ENCODE measurements at places on chromosomes 2 and 18.
A peak's percentile ranks its signal among the peaks of the same experiment; 100 is the strongest.

GRCh38 chr2:181022652-181023051 is 42.2 kb downstream of the UBE2E3 start:
- DNase-seq: no peak

DNA sequence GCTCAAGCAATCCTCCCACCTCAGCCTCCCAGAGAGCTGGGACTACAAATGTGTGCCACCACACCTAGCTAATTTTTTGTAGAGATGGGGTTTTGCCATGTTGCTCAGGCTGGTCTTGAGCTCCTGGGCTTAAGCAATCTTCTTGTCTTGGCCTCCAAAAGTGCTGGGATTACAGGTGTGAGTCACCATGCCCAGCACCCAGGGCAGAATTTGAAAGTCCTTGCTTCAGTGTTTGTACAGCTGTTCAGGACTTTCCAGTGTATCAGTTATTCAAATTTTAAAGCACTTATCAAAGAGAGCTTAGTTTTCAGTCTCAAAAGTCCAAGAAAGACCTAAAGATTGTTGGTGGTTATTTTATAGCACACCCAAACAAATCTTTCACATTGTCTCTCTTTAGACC is 43.6 kb upstream of the VPS54 start:
- DNase-seq: no peak

DNA sequence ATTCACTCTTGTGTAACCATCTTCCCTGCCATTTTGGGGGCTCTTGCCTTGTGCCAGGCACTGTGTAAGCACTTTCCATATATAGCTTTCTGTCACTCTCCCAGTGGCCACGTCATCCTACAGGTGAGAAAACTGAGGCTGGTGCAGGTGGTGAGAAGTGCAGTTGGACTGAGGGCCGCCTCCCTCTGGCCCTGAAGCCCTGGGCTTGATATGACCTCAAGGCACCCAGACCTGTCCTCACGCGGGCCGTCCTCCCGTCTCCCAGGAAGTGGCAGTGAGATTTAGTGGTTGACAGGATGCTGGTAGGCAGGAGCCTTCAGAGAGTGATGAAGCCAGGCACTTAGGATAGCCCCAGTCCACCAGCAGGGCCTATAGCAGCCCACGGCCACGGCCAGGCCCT is 30.5 kb downstream of the MAL start:
- DNase-seq: no peak

- no peak for DNase-seq
These were observed 10.9 kb upstream of the EIF2AK2 start for GRCh38 chr2:37167636-37168180.

DNA sequence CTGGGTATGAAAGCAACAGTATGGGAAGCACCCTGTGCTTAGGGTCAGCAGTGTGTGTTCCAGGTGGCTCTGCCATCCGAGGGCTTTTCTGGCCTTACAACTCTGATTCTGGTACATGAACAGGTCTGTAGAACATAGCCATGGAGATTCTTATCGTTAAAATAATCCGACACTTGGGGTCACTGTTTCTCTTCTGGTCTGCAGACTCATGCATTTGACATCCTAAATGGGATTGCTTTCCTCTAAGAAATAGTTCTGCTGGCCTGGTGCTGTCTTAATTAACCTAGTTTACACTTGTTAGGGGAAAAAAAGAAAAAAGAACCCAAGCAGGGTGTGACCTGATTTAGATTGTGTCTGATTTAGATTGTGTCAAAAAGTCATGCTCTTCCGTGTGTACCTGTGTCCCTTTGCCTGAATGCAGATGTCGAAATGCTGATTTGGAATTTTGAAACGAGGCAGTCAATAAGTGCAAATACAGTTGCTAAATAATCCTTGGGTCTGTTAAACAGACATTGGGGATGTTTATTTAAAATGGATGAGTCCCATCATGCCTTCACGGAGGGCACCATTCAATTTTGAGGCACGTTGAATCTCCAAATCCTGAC is 59.6 kb downstream of the TRPM8 start:
- DNase-seq: no peak

GRCh38 chr2:134782792-134783191 is 55.6 kb upstream of the ACMSD start:
- DNase-seq: no peak

GRCh38 chr2:231361701-231362554 is 33.6 kb upstream of the B3GNT7 start:
- DNase-seq: no peak

GRCh38 chr18:54647176-54647575 is 56.1 kb downstream of the DYNAP start:
- DNase-seq: no peak

- no peak for DNase-seq
These were observed 149.9 kb upstream of the TTC39C start for GRCh38 chr18:23864624-23865023.

- no peak for DNase-seq
These were observed 123.8 kb upstream of the CBLN2 start for GRCh38 chr18:72667932-72668331.

DNA sequence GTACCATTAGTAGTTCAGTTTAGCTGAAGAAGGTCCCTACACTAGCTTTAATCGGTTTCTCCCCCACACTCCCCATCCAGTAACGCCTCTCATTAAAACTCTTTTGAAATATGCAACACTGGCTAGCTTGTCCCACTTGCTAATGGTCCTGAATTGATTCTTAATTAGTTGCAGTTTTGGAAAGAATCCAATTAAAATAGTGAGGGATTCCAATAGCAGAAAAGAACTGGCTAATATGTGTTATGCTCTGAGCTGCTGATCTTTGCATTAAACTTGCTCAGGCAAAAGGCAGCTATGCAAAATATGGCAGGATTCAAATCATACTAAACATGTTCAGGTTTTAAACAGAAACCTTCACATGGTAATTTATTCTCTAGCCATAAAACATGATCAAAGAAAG is 252.5 kb upstream of the HNRNPA3 start:
- DNase-seq: no peak

DNA sequence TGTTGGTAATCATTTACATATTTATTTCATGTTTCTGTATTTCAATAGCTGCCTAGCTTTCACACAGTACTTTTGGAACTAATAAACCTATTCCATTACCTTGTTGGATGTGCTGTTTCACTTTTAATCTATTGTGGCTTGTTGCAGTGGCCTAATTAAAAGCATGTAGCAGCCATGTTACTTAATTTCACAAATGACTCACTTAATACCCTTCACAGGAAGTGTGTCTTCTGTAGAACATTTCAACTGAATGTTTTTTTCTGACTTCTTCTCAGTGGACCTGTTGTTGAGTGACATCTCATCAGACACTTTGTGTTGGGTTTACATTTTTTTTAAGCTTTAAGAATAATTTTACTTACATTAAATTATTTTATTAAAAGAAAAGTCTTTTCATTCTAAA is 260.5 kb upstream of the THUMPD2 start:
- no peak for DNase-seq

DNA sequence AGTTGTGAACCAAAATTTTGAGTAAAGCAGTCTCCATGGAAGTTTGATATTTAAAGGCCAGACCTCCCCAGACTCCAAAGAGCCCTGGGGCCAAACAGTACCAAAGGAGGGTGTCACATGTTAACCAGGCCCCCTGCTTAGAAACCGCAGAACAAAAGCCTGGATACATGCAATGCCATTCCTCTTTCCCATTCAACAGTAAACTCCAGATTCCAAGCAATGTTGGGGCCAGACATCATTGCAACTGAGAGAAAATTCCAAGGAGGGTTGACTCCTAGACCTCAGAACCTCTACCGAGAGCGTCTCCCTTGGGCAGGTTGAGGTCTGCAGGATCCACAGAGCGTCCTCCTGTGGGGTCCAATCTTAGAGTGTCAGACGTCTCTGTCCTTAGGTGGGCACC is 404.4 kb upstream of the SYT4 start:
- no peak for DNase-seq

DNA sequence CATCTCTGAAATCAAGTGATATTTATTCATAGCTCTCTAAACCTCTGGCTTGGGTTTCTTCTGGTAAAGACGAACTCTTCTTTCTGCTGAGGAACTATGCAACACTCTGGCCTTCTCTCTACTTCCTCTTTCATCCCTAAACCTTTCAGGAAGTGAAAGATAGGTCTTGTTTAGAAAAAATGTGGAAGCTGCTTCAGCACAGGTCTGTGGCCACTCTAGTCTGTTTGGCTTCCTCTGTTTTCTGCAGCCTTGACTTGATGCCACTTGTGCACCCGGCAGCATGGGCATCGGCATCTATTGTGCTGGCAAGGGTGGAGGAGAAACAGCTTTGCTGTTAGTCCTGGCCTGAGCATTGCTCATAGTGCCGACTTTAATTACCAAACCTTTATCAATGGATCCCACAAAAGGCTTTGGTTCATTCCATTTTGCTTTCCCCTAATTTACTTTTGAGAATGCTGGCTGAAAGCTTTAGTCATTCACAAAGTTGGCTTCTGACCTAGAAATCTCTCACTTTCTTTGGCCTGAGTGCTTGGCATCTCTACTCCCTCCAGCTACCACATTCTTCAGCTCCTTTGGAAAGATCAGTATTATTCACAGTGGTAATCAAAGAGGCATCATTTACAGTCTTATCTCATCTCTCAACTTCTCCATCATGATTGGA is 32.0 kb upstream of the GPR39 start:
- no peak for DNase-seq

DNA sequence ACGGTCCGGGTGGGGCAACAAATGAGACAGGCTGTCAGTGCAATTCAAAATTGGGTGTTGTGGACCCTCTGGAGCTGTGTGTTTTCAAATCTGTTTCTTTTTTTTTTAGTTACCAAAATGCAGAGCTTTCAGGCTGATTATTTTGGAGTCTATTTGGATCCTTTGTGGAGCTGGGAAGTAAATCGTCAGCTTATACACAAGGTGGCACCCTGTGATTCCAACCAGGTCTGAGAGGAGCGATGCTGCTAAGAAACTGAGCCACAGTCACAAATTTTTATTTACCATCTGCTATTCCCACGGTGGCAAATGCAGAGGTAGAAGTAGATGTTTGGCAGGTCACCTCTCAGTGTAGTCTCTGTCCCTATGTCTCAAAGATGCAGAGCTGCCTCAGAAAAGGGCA is 3.8 kb upstream of the EPC2 start:
- DNase-seq: no peak

DNA sequence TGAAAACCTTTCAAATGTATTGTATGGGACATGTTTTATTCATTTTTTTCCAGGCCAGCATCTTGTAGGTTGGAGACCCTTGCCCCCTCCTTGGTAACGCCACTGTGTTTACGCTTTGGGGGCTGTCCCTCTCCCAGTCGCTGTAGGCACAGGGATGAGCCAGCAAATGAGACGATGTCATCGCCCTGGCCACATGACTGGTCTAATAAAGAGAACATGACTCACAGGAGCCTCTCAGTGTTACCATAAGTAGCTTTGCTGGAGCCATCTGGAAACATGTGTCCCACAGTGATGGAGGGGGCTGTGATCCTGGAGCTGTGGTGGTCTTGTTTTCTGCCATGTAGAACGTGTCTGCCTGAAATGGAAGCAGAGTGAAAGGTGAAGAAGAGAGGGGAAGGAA is 78.9 kb downstream of the CD8B2 start:
- DNase-seq: no peak

- no peak for DNase-seq
These were observed 8.5 kb downstream of the MEIS1 start for GRCh38 chr2:66443186-66443978.

DNA sequence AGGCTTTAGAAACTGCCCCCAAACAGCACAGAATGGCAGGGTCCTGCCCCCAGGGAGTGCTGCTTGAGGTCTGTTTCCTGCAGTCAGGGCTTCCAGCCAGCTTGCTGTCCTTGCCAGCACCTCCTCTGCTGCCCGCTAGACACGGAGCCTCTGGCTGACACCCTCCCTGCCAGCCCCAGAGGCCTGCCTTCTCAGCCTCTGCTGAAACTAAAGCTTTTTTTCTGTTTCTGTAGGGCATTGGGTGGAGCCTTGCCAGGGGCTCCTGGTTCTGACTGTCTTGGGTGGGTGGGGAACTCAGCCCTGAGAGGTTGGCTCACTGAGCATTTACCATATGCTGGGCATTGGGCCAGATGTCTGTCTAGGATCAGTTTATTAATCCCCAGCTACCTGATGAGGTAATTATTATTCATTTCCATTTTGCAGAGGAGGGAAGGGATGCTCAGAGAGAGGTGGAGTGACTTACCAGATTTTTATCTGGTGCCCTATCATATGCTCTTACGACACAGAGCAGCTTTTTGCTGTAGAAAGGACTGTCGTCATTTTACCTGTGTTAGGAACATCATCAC is 35.4 kb downstream of the INPP4A start:
- peak; percentile 48 for DNase-seq

DNA sequence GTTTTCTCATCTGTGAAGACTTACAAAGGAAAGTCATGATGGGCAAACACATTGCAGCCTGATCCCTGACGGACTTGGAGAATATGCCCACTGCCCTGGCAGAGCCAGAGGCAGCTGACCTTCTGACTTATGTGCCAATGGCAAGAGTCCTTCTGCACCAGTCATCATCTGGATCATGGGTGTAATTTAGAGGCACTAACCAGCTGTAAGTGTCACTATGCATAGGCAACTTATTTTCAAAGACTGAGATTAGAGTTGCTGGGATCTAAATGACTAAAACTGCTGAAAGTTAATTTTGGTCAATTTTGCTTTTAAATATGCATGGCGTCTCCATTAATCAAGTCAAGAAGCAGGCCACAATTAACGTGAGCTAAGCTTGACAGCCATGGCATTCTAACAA is 261.2 kb downstream of the BCL11A start:
- DNase-seq: no peak

DNA sequence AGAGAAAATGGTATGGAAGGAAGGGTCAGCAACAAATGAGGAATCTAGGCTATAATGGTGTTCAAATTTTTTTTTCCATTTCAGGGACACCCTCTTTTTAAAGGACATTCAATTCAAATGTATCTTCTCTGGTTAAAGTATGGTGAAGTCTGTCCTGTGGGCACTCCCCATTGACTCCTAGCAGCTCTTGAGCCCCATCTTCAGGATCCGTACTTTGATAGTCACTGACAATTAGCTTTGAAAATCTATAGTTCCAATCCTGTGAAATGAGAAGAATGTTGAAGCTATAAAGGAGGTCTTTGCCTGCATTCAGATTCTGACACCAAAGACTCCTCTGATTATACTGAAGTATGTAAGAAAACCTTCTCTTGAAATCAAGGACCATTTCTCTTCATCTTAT is 43.3 kb downstream of the KCNH7 start:
- DNase-seq: no peak

DNA sequence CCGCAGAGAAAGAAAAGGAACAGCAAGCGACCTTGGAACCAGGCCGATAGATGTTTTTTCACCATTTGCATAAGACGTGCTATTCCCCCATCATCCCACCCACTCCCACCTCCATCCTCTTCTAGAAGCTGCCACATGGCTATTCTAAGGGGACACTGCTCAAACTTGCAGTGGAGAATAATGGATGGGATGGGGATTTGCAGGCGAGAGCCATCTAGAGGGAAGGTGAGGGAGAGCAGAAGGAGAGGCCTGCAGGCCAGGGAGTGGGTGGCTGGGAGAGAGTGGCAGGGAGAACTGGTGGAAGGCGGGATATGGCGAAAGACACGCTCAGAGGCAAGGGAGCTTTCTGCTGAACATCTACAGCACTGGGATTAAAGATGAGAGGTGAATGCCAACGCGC is 84.9 kb downstream of the MAPK4 start:
- DNase-seq: no peak

- no peak for DNase-seq
These were observed 47.7 kb downstream of the CMPK2 start for GRCh38 chr2:6818012-6818411.
